GDM1 (cell line): ENCODE measurements at places on chromosomes 4 and X.

DNA sequence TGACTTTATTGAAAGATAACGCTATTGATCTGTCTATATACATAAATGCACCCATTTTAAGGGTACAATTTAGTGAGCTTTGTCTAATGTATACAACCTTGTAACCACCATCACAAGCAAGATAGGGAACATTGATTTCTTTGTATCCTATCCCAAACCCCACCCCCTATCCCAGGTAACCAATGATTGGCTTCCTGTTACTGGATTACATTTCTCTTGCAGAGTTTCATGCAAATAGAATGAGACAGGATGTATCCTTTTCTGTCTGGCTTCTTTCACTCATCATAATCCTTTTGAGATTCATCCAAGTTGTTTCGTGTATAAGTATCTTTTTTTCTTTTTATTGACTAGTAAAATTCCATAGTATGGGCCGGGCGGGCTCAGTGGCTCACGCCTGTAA, 1.6 kb upstream of the GRIPAP1 start:
- DNase-seq = no peak

DNA sequence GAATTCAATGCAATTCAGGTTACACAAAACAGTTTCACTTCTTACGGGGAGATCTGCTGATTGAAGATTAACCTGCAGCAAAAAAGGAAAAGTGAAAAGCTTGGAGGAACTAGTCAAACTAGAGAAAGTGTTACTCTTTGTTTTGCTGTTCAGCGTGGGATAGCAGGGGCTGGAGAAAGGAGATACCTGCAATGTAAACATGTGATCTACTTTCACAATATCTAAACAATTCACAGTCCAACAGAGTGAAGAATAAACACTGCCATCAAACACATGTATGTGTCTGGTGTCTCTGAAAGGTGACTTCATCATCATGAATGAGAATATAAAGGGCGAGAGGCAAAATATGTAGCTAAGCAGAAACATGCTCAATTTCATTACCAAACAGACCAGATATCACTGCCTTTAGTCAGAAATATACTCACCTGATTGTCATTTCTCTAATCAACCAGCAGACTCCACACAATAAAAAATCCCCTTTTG, 26.4 kb downstream of the NIPAL1 start:
- no peak for DNase-seq

DNA sequence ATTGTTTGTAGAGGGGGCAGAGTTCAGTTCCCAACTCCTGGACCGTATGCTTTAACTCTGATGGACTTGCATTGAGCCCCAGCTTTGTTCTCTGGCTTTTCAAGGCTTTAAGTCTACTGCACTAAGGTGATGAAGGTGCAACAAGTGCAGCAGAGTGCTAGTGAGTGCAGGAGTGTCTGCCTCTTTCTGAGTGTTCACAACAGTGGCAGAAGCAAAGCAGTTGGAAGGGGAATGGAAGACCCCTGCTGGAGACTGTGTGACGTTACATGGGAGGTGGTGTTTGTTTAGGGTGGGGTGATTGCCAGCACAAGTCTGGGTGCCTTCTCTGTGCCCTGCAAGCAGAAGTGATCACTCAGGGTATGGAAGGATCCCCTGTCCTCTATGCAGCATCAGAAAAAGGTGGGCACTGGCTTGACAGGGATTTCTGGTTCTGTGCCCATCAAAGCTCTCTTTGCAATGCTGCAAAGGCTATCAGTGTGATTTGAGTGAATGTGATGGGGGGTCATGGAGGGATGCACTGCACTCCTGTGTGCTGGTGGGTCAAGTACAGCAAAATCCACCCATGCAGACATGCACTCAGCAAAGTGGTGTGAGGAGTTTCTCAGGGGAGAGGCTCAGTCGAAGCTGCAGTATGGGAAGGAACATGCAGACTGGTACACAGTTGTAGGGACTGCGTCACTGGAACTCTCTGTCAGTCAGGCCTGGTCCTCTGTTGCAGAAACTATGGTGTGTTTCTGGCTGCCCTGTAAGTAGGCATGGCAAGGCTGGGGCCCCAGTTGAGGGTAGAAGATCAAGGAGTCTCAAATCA, 70.9 kb upstream of the UGT2B7 start:
- DNase-seq = no peak

GRCh38 chr4:3813151-3814052, 47.2 kb downstream of the ADRA2C start:
- DNase-seq = no peak

DNA sequence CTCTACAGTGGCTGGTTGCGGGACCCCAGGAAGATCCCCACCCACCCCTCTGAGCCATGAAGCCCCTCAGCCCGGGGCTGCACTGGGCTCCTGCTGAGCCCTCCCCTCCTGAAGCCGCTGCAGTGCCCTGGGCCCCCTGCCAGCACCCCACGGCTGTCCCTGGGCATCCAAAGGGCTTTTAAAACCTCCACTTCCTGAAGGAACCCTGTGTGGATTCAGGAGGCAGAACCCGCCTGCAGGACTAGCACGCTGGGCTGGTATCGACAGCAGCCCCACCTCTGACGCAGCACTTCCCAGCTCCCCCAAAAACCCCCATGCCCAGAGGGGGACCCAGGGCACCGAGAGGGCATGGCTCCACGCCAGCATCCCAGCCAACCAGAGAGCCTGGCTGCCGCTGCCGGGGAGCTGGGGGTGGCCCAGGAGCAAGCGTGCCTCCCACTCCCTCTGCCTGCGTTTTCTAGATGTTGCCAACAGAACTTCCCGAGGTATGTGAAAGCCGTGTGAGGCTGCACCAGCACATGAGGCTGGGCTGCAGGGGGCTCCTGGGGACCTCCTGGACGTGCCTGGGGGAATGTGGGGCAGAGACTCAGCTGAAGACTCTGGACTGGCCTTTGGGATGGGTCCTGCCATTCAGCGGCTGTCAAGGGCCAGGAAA, 6.3 kb downstream of the MXD4 start:
- no peak for DNase-seq
